Stimulated activated CD8-positive, alpha-beta memory T cell treated with anti-CD3 and anti-CD28 coated beads, Interleukin-4, amount 100 ng/mL, for 48 hours (primary cell): ENCODE measurements at places on chromosomes 3 and 15.

DNA sequence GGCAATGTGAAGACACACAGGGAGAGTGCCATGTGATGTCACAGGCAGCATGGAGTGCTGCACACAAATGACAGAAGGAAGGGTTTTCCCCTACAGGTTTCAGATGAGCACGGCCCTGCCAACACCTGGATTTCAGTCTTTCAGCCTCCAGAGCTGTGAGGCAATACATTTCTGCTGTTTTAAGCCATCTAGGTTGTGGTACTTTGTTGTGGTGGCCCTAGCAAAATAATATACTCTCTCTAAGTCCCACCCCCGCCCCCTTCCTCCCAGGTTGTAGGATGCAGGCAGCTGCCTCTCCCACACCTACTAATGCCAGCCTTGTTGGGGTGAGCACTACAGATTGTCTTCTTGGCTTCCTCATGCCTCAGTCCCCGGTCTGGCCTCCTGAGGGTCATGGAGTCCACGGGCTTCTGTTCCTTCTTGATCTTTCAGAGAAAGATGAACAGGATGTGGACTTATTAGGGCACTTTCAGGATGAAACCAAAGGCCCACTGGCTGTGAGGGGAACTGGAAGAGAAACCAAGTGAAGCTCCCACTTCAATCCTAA, 180.0 kb downstream of the CD47 start:
- peak; percentile 31 for DNase-seq

- no peak for DNase-seq
Measured at GRCh38 chr15:57554063-57554811, 37.5 kb upstream of the MYZAP start.

GRCh38 chr15:88975891-88976290, 62.7 kb upstream of the MFGE8 start:
- DNase-seq = no peak

GRCh38 chr3:130975251-130975650, 51.4 kb downstream of the ASTE1 start:
- no peak for DNase-seq

- no peak for DNase-seq
Measured at GRCh38 chr15:80550908-80551260, 144.2 kb upstream of the ABHD17C start.

DNA sequence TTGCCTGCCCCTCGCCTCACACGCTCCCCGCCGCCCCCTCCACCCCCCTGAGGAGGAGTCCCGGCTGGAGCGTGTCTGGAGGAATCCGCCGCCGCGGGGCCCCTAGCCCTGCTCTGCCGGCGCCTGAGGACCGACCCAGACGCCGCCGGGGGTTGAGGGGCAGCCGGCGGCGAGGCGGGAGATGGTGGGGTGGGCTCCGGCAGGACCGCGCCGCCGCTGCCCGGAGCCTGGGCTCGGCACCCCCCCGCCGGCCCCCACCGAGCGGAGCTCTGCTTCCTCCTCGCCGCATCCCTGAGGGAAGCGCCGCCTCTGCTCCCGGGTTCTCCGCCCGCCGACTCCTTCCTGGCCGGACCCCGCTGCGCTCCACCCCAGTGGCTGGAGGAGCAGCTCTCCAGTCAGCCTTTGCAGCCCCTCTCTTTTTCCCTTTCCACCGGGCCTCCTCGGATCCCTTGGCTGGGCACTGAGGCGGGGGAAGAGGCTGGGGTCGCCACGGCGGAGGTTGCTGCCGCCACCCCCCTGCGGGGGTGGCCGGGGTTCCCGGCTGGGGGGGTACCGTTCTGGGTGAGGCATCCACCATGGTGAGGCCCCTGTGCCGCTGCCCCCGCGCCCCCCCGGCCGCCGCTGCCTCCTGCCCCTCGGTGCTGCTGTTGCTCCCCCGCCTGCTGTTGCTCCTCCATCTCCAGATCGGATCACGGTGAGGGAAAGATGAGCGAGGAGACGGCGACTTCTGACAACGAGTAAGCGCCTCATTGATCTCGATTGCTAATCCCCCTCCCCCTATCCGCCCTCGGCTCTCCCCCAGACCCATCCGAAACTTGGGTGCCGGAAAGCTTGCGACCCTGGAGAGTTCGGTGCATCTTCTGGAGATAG, at the start of gene SPRED1:
TSS of gene SPRED1 (plus strand) at position 356 of the 870 bp plus-strand sequence. CDS start at position 706, 350 bp downstream.
- peak; percentile 36 for DNase-seq

GRCh38 chr15:40613080-40613479, 19.0 kb downstream of the KNL1 start:
- DNase-seq = no peak
